Stimulated activated CD4-positive, alpha-beta T cell treated with anti-CD3 and anti-CD28 coated beads, TNF-alpha, amount 100 ng/mL, for 48 hours (primary cell): ENCODE measurements at places on chromosomes 6 and 20.

DNA sequence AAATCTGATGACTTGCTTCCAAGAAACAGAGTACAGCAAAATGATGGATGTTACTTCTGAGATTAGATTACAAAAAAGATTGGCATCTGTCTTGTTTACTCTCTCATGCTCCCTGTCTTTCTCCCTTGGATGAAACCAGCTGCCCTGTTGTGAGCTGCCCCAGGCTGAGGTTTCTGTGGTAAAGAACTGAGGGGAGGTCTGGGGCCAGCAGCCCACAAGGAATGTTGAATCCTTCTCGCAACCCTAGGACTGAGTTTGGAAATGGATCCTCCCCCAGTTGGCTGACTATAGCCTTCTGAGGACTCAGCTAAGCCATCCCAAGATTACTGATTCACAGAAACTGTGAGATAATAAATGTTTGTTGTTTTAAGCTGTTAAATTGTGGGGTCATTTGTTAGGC, 5.6 kb upstream of the HECA start:
- DNase-seq: no peak

DNA sequence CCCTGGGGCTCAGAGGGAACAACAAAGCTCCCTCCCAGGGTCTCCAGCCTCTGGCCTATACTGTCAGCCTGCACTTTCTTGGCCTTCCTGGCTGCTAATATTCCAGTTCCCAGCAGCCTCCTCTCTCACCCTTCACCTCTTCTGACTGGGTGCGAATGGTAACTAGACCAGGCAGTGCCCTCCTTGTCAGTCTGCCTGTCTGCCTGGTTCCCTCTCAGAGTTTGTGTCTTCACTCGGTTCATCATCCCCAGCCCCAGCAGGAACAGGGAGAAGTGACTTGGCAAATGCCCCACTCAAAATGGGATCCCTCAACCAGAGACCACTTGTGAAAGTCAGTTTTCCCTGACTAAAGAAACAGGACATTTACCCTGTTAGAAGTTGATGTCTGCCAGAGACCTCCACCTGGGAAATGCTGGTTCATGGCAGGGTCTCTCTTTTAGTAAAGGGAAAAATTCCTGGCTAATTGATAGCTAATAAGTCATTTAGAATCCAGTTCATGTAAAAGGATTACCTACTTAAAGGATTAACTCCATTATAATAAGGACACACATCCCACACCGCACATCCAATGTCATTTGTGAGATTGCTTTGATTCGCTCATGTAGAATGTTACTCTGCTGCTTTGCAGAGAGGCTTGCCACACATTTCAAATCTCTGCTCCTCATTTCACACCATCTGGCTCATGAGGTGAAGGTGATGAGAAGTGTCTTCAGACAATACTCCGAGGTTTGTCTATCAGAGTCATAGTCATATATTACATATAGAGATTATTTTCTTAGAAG, 18.6 kb upstream of the MICB start:
- DNase-seq: no peak

GRCh38 chr6:93183531-93183972, 235.8 kb downstream of the EPHA7 start:
- DNase-seq: no peak

GRCh38 chr20:37615340-37616109, 78.3 kb upstream of the CTNNBL1 start:
- DNase-seq: peak; percentile 51

- no peak for DNase-seq
These were observed 189.0 kb downstream of the BTBD9 start for GRCh38 chr6:38450717-38451116.

GRCh38 chr6:140677781-140678528, 1303.5 kb upstream of the CITED2 start:
- DNase-seq: no peak

- no peak for DNase-seq
These were observed 128.7 kb downstream of the TMEM242 start for GRCh38 chr6:157194643-157195042.

DNA sequence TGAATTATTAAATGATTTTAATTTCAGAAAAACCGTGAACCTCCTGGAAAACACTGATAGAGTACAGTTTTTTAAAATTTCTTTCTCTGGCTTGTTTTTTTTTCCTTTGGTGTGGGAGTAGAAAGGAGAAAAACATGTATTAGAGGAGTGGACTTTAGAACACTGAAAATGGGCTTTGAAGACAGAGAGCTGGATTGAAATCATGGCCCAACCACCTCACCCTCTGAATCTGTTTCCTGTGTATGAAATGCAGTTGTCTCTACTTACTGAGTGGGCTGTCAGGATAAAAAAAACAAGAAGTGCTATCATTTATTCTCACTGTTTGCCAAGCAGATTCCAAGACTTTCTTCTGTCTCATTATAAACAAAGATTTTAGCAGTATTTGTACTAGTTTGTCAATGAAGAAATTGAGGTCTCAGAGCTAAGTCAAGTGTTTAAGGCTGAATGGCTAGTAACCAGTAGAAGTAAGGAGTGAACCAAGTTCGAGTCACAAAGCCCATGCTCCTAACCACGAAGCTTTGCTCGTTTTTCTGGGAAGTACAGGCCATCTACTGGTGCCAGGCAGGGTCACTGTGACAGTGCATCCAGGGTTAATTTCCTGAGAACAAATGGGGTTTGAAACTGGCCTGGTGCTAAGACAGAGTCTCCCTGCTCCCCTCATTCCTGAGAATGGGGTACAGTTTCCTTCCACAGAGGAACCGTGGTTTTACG, 256.4 kb downstream of the TMEM242 start:
- DNase-seq: no peak

GRCh38 chr6:21589352-21590345, 3.9 kb upstream of the SOX4 start:
- DNase-seq: peak; percentile 79

- DNase-seq: no peak
These were observed 515.8 kb downstream of the PREX1 start for GRCh38 chr20:48311956-48312355.

- DNase-seq: no peak
These were observed 994 bp downstream of the CLDN20 start for GRCh38 chr6:155264693-155265320.

GRCh38 chr20:48879612-48880245, 41.8 kb upstream of the ARFGEF2 start:
- no peak for DNase-seq

GRCh38 chr6:37607944-37608343, 89.7 kb downstream of the MDGA1 start:
- no peak for DNase-seq

DNA sequence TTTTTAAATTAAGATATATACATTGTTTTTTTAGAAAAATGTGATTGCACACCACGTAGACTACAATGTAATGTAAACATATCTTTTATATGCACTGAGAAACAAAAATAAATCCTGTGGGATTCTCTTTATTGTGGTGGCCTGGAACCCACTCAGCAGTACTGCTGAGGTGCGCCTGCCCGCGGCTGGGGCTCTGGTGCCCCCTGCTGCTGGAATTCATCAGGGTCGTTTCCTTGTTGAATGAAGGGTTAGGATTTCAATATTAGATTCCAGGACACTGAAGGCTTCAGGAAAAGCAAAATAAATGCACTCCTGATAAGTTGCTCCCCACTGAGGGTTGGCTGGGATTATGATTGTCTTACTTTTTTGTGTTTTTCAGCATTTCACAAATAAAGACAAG, 175.8 kb upstream of the GGTLC1 start:
- DNase-seq: no peak

DNA sequence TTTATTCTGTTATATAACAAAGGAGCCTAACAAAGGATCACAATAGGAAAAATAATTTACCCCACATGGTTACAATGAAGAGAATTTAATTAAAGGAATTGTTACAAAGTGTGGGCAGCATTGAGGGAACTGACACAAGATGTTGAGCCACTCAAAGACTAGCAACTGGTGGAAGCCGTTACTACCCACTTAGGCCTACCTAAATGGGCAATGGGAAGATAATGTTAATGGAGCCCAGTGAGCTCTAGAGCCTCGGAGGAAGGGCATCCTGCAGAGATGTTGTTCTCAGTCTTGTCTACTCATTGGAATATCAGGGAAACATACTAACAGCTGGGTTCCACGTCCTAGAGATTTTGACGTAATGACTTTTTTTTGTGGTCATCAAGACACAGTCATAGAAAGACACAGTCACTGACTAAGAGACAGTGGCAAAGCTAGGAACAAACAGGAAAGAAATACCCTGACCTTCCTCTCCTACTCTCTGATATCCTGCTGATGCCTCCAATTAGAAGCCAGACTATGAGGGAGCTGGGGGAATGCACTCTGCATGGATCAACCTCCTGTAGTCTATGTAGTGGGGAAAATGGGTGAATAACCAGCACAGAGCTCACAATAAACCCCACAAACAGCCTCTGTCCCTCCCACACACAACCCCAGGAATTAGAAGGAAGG, 523.8 kb upstream of the FLRT3 start:
- no peak for DNase-seq

- DNase-seq: peak; percentile 15
These were observed 865 bp downstream of the STK38 start for GRCh38 chr6:36546308-36546919.

DNA sequence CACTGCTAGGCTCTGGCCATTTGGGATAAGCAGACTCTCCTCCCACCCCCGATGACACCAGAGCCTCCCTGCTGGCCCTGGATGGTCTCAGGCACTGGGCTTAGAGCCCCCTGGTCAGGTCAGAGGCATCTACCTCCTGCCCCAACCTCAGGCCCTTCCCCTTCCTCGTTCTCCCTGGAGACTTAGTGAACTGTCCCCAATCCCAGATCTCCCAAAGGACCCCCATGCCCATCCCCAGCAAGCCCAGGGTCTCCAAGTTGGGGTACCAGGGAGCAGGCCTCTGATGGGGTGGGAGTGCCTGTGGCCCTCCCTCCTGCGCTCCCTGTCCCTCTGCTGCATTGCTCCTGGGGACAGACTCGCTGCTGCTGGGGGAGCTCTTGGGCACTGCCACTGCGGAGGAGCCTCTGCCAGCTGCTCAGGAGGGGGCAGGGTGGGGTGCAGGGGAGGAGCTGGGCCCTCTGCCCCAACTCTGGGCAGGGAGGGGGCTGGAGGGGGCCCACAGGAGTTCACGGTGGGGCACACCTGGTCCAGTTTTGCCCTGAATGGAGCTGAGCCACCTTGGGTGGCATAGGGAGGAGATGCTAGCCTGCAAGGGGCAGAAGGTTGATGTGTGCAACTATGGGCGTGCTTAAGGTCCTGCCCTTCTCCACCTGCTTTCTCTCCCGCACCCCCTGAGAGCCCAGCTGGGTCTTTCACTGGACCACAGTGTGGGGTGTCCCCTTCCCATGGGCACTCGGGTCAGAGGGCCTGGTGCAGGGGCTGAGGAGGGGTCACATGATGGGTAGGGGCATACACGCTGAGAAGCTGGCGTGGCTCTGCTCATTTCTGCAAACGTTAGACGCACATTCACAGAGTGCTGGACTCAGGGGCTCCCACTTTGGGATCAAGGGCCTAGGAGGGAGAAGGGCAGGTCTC, 40.4 kb downstream of the SPDEF start:
- no peak for DNase-seq
